Pancreas (tissue), 10 donors: ENCODE measurements at places on chromosomes 4 and X. TPM values are rescaled to one million over a fixed set of nuclear protein-coding genes. Genes with fewer than 3 reads are reported as not detected.

Gene AADAT
- total RNA-seq: 1.8 TPM

Gene HELT
- not detected for total RNA-seq

Gene CFP
- 2.3 TPM for total RNA-seq

Gene SMIM10
- total RNA-seq: 1.4 TPM

Gene SH3TC1
- total RNA-seq: 17.8 TPM

Gene PPEF2
- not detected for total RNA-seq

Gene XKRX
- 0.06 TPM for total RNA-seq

Gene BEND2
- total RNA-seq: not detected

Gene REPS2
- 14.7 TPM for total RNA-seq

Gene NHSL2
- total RNA-seq: 0.92 TPM

Gene COL25A1
- 0.34 TPM for total RNA-seq

Gene RNF150
- total RNA-seq: 2.5 TPM

Gene MAP7D2
- 0.84 TPM for total RNA-seq
